ENCODE measurements at places on chromosomes 3 and 15.

DNA sequence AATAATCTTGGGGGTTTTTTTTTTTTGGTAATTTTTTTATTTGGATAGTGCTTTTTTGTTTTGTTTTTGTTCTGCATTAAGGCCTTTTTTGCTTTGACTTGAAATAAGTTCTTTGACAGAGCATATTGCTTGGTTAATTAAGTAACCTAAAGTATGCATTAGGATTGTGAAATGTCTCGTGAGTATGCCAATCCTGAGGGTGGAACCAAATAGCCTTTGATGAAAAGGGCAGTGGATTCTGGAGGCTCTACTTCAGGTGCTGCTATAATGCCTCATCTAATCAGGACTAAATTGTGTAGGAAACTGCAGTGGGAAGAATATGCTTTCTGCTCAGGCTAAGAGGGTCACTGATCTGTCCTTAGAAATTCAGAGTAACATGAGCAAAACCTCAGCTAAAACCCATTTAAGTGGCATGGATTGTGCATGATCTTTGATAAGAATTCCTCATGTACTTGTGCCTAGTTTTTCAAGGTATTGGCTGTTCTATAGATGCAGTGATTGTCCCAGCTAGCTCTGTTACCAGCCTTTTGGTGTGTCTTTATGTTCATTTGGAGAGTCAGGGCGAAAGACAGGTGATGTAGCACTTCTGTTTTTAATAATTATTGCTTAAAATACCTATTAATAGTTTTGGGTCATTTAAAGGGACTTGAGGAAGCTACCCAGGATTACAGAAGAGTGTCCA lies 15.4 kb downstream of the CDV3 start:
- DNase-seq: no peak

DNA sequence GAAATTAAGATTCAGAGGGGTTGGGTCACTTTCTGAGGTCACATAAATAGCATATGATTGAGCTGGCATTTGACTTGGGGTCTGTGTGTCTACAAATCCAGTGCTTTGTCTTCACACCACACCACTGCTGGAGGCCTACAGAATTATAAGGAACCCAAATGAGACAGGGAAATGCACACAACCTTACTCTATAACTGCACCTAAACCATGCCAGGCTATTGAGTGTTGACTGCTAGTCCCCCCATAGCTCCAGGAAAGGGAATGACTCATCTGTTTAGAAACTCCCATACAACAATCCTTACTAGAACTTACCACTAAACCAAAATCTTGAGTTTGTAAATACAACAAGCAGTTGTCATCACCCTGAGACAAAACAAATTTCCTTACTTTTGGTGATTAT lies 16.9 kb upstream of the TSC22D2 start:
- no peak for DNase-seq

- peak; percentile 87 for DNase-seq
Observed at GRCh38 chr15:35507932-35508638, 37.9 kb downstream of the DPH6 start.

DNA sequence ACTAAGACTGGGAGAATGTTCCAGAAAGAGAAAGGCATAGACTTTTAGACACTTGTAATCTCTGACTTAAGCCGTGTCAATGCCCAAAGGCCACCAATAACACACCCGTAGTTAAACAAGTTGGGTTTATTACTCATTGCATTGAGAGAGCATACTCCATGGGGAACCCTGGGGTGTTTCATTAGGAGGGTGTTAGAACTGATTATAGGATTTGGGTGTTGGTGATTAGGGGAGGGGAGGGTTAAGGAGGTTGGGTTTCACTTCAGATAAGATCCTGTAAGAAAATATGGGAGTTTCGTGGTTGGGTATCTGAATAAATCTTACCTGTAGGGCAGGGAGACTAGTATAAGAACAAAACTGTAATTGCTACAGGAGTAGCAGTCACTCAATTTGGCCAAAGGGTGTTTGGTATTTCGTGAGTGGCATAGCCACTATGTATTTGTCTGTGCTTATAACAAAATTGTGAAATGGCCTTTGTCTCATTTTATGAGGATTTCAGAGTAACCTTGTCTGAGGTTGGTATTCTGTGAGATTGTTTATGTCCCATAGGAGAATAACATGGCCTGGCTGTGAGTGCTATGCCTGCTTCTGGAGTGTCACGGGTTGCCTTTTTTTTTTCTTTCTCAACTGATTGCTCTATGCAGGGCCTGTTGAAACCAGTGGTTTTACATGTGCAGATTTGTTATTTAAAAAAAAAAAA lies 2.9 kb downstream of the HACD3 start:
- peak; percentile 24 for DNase-seq

- no peak for DNase-seq
Observed at GRCh38 chr3:149476225-149476624, 1.7 kb downstream of the TM4SF4 start.

DNA sequence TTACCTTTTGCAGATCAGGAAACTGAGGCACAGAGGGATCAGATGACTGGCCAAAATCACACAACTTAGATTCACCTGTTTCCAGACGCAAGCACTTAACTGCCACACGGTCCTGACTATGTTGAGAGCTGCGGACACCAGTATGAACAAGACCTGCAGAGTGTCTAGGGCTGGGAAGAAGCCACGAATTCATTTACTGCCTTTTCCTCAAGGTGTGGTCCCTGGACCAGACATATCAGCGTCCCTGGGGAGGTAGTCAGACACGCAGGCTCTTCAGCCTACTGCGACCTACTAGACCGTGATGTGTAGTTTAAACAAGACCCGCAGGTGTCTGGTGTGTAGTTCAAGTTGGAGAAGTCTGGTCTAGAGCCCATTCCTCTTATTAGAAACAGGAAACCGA lies 541 bp upstream of the SLC6A11 start:
- no peak for DNase-seq

DNA sequence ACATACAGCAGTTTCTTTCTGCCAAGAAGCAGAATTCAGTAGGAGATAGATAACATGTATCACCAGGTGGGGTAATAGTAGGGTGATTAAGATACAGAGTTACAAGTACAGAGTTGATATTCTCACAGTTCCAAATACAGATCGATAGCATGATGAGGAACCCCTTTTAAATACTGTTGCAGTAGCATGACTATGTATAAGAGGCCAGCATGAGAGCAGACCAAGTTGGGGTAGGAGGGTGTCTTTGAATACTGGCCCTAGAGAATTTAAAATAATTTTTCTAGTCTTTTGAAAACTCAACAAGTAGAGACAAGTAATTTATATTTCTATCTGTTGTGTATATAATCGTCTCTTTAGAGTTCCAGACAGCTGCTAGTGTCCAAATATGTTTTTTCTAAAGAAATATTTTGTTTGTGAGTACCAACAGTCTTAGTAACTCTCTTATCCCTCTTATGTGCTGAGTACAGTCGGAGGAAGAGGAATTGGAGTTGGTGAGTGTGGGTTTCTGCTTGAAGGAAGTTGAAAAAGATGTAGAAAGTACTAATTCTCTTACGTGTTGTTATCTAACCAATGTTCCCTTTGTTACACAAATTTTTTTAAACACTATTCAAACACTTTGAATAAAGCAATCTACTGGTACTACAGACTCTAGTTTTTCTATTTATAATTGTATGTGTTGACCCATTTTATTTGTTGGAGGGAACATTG lies 30.2 kb downstream of the LYSMD4 start:
- DNase-seq: peak; percentile 16

DNA sequence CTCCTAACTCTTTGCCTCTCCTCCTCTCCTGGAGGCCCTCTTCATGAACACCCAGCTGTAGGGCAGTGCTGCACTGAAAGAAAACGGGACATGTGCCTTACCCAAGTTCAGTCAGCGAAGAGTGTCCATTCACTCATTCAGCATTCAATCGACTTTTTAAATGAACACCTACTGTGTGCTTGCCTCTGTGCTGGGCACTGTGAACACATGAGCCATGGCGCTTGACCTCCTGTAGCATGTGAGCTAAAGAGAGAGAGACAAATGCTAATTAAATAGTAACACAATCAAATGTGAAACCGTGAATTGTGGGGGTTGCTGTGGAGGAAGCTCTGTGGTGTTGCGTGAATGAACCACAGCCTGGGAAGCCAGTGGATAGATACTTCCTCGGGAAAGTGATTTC lies 43.4 kb downstream of the ST6GAL1 start:
- DNase-seq: no peak

DNA sequence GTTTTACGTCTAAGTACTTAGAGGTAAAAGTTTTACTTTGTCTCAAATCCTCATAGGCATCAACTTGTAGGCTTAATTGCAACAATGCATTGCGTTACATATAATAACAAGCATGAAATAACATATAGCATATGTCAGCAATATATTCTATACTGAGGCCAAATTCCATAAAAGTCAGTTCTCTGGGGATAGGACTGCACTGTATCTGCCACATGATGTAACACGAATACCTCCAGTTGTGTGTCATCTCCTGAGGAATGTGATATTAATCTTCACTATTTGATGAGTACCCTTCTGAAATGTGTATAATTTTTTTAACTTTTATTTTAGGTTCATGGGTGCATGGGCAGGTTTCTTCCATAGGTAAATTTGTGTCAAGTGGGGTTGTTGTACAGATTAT lies 126.4 kb downstream of the IMPG2 start:
- DNase-seq: no peak

DNA sequence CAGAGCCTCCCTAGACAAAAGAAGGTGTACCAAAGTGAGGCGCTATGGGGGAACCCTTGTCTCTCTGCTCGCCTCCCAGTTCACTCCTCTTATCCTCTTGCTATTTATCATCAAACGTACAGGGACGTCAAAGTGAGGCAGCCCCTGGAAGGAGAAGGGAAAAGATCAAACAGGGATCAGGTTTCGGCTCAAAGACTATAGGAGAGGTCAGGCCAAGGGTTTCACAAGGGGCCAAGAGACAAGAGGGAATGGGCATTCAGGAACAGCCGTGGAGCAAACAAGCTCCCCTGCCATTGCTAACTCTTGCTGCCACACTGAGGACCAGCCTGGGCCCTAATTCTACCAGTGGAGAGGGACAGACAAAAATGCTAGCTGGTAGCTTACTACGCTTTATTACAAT lies 168.7 kb downstream of the GREM1 start:
- DNase-seq: no peak
